Osteocyte (in vitro differentiated cells): ENCODE measurements at places on chromosomes 4 and X. TPM values are rescaled to one million over a fixed set of nuclear protein-coding genes. Genes with fewer than 3 reads are reported as not detected.

Gene ATRX
- 102 and 103 TPM in 2 replicates for total RNA-seq

Gene FMR1NB
- not detected in 2 replicates for total RNA-seq

- DNase-seq = no peak
Observed at GRCh38 chr4:113080050-113080449, 30.6 kb downstream of the ANK2 start.

DNA sequence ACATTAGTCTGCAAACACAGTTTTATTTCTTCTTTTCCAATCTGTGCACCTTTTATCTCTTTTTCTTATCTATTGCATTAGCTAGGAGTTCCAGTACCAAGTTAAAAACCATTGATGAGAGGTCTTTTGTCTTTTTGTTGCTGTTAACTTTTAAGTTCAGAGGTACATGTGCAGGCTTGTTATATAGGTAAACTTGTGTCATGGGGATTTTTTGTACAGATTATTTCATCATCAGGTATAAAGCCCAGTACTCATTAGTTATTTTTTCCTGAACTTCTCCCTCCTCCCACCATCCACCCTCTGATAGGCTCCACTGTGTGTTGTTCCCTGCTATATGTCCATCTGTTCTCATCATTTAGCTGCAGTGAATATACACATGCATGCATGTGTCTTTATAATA is 349.9 kb downstream of the PDHA2 start:
- DNase-seq = no peak
